ENCODE measurements at places on chromosomes 3 and 15. TPM values are rescaled to one million over a fixed set of nuclear protein-coding genes. Genes with fewer than 3 reads are reported as not detected.
A peak's percentile ranks its signal among the peaks of the same experiment; 100 is the strongest.

Gene CFAP100
- total RNA-seq, result not detected

GRCh38 chr3:48435774-48436476 is 4.0 kb downstream of the CCDC51 start:
- peaks cover 16% of the 10 kb centered on the region for H3K4me1 ChIP-seq
- peak; percentile 91 for DNase-seq
- H3K27ac ChIP-seq, result peak overlapping the region; percentile 14
- peaks cover 18% of the 10 kb centered on the region for H3K36me3 ChIP-seq

DNA sequence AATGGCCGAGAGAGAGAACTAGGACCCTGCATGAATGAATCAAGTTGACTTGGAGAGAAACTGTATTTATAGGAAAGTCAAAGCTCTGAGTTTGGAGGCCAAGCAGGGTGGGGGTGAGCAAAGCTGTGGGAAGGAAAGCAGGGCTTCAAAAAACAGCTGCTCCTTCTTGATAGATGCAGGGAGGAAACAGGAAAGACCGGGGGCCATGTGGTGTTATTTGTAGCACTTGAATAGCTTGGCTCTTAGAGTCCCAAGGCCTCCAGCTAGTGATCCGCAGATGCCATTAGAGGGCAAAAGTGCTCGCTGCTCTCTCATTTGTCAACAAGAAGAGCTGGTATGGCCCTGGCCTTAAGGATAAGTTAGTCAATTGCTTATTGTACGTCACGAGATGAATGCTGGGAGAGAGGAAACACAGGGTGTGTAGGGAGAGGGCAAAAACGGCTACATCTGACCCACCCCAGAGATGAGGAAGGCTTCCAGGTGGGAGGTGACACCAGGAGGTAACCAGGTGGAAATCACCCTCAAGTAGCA is at the start of gene ALG1L2:
Gene ALG1L2, plus strand, starts transcription at position 481 of the 531 bp plus-strand sequence. CDS start 186 bp downstream, outside the sequence.
- H3K4me3 ChIP-seq, result no peak within 1 kb of the TSS
- H3K27me3 ChIP-seq, result no peaks in the 10 kb centered on the region
- no peaks in the 10 kb centered on the region for H3K36me3 ChIP-seq
- H3K27ac ChIP-seq, result no peak within 1 kb of the TSS
- no peaks in the 10 kb centered on the region for H3K4me1 ChIP-seq
- no peak for DNase-seq

- H3K4me3 ChIP-seq, result no peak overlapping the region
- DNase-seq, result no peak
- no peaks in the 10 kb centered on the region for H3K36me3 ChIP-seq
- no peaks in the 10 kb centered on the region for H3K27me3 ChIP-seq
- no peak overlapping the region for H3K27ac ChIP-seq
These were observed 212.1 kb downstream of the ATP8B4 start for GRCh38 chr15:49906966-49907365.

DNA sequence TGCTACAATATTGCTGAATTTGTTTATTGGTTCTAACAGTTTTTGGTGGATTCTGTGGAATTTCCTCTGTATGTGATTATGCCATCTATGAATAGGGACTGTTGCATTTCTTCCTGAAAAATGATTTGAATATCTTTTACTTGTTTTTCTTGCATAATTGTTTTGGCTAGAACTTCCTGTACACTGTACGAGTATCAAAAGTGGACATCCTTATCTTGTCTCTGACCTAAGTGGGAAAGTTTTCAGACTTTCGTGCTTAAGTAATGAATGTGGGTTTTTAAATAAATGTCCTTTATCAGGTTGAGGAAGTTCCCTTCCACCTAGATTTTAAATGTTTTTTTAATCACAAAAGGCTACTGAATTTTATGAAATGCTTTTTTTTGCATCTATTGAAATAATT is 203.8 kb upstream of the ATP10A start:
- H3K27me3 ChIP-seq, result no peaks in the 10 kb centered on the region
- no peak overlapping the region for H3K4me3 ChIP-seq
- H3K36me3 ChIP-seq, result no peaks in the 10 kb centered on the region
- no peak overlapping the region for H3K27ac ChIP-seq
- no peak for DNase-seq
- H3K4me1 ChIP-seq, result no peaks in the 10 kb centered on the region

Gene RASGRF1
- total RNA-seq, result 63.2 TPM

Gene ROPN1
- total RNA-seq, result not detected

DNA sequence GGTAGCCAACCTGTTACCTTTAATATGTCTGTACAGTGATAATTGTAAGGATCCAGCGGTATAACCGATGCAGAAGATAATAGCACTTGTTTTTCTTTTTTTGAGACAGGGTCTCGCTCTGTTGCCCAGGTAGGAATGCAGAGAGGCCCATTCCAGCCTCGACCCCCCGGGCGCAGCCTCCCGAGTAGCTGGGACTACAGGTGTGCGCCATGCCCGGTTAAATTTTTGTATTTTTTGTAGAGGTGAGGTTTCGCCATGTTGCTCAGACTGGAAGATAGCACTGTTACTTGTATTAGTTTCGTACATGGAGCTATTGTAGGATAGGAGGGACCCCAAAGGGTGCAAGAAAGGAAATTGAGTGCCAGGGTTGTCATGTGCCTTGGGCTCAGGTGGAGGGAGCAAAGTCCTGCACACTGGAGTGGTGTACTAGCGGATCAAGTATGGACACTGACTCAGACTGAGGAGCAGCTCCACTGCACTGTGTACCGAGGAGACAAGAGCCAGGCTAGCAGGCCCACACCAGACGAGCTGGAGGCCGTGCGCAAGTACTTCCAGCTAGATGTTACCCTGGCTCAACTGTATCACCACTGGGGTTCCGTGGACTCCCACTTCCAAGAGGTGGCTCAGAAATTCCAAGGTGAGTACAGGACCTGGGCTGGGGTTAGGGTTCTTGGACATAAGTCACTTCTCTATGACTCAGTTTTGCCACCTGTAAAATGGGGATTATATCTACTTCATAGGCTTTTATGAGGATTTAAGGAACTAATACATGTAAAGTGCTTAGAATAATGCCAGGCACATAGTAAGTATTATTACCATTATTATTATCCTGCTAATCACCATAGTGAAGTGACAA is 1.0 kb downstream of the OGG1 start:
- H3K4me1 ChIP-seq, result peaks cover 48% of the 10 kb centered on the region
- no peak for DNase-seq
- peak overlapping the region; percentile 78 for H3K4me3 ChIP-seq
- H3K27me3 ChIP-seq, result no peaks in the 10 kb centered on the region
- no peaks in the 10 kb centered on the region for H3K36me3 ChIP-seq

Gene BCL2A1
- 28.7 TPM for total RNA-seq

Gene ALDH1A2
- 26.6 TPM for total RNA-seq

Gene SNTN
- not detected for total RNA-seq

GRCh38 chr3:153260681-153261080 is 98.7 kb downstream of the RAP2B start:
- no peaks in the 10 kb centered on the region for H3K36me3 ChIP-seq
- DNase-seq, result no peak
- no peaks in the 10 kb centered on the region for H3K27me3 ChIP-seq
- no peak overlapping the region for H3K27ac ChIP-seq
- H3K4me3 ChIP-seq, result no peak overlapping the region

- peaks cover 56% of the 10 kb centered on the region for H3K27me3 ChIP-seq
- peak overlapping the region; percentile 44 for H3K4me3 ChIP-seq
- DNase-seq, result no peak
- no peaks in the 10 kb centered on the region for H3K36me3 ChIP-seq
These were observed 812 bp upstream of the SLC12A8 start for GRCh38 chr3:125213364-125213755.

GRCh38 chr15:89898614-89899294 is 5.0 kb upstream of the AP3S2 start:
- no peak for DNase-seq
- H3K4me1 ChIP-seq, result peaks cover 15% of the 10 kb centered on the region
- no peak overlapping the region for H3K27ac ChIP-seq
- peaks cover 33% of the 10 kb centered on the region for H3K36me3 ChIP-seq

Gene SCG3
- total RNA-seq, result not detected

GRCh38 chr3:28467414-28467813 is 118.8 kb upstream of the AZI2 start:
- DNase-seq, result no peak
- no peak overlapping the region for H3K4me3 ChIP-seq
- H3K27me3 ChIP-seq, result no peaks in the 10 kb centered on the region
- H3K4me1 ChIP-seq, result no peaks in the 10 kb centered on the region
- H3K27ac ChIP-seq, result no peak overlapping the region
- H3K36me3 ChIP-seq, result no peaks in the 10 kb centered on the region

GRCh38 chr3:20324664-20325478 is 138.9 kb upstream of the SGO1 start:
- no peak overlapping the region for H3K27ac ChIP-seq
- no peaks in the 10 kb centered on the region for H3K36me3 ChIP-seq
- H3K4me1 ChIP-seq, result peaks cover 5% of the 10 kb centered on the region
- H3K27me3 ChIP-seq, result no peaks in the 10 kb centered on the region

- no peaks in the 10 kb centered on the region for H3K4me1 ChIP-seq
- DNase-seq, result no peak
- no peaks in the 10 kb centered on the region for H3K27me3 ChIP-seq
These were observed 124.2 kb downstream of the SHQ1 start for GRCh38 chr3:72724070-72724469.

GRCh38 chr3:31002730-31003129 is 108.3 kb upstream of the GADL1 start:
- H3K4me3 ChIP-seq, result no peak overlapping the region
- no peaks in the 10 kb centered on the region for H3K36me3 ChIP-seq
- no peaks in the 10 kb centered on the region for H3K4me1 ChIP-seq
- no peak for DNase-seq
- no peaks in the 10 kb centered on the region for H3K27me3 ChIP-seq
- no peak overlapping the region for H3K27ac ChIP-seq

Gene ZFAND6
- total RNA-seq, result 71.0 TPM

DNA sequence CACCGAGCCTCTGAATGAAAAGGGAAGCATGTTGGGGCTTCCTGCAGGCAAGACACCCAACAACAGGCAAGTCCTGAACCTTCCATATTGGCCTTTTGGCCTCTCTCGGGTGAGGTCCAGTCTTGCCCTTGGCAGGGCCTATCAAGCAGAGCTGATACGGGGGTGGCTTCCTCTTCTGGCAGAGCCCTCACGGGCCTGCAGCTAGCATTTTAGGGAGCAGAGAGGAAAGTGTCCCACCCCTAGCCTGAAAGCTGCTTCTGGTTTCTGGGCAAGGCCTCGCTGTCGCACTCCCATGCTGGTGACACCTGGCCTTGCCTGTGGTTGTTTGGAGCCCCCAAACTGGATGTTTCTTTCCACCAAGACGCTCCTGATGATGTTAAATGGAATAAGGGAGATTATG is 31.8 kb upstream of the CTSH start:
- H3K4me3 ChIP-seq, result no peak overlapping the region
- H3K36me3 ChIP-seq, result no peaks in the 10 kb centered on the region
- H3K27ac ChIP-seq, result peak overlapping the region; percentile 39
- no peaks in the 10 kb centered on the region for H3K27me3 ChIP-seq

GRCh38 chr3:152718810-152719209 is 116.1 kb upstream of the P2RY1 start:
- no peaks in the 10 kb centered on the region for H3K4me1 ChIP-seq
- H3K4me3 ChIP-seq, result no peak overlapping the region
- H3K27ac ChIP-seq, result no peak overlapping the region
- H3K36me3 ChIP-seq, result no peaks in the 10 kb centered on the region
- no peak for DNase-seq

DNA sequence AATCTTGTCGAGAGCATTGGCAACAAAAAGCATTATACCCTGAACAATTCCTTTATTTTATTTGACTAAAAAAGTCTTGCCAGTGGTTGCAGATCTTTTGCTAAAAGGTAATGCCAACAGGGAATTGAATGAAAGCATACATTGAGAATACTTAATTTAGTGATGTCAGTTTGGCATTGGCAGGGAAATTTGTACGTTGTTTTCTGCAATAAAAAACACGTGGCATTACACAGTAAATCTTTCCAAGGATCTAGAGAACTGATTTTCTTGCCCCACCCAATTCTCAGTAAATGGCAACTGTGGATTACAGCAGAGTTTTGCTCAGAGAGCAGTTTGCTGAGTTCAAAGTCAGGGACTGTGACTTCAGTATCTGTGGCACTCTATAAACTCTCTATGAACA is 38.3 kb upstream of the IGSF10 start:
- no peak overlapping the region for H3K27ac ChIP-seq
- no peaks in the 10 kb centered on the region for H3K4me1 ChIP-seq
- H3K36me3 ChIP-seq, result no peaks in the 10 kb centered on the region
- no peak for DNase-seq
- no peak overlapping the region for H3K4me3 ChIP-seq

Gene LMAN1L
- total RNA-seq, result not detected

GRCh38 chr15:66394915-66395314 is 8.2 kb downstream of the MAP2K1 start:
- no peaks in the 10 kb centered on the region for H3K36me3 ChIP-seq
- no peak overlapping the region for H3K27ac ChIP-seq

Gene ZSCAN2
- 5.8 TPM for total RNA-seq

DNA sequence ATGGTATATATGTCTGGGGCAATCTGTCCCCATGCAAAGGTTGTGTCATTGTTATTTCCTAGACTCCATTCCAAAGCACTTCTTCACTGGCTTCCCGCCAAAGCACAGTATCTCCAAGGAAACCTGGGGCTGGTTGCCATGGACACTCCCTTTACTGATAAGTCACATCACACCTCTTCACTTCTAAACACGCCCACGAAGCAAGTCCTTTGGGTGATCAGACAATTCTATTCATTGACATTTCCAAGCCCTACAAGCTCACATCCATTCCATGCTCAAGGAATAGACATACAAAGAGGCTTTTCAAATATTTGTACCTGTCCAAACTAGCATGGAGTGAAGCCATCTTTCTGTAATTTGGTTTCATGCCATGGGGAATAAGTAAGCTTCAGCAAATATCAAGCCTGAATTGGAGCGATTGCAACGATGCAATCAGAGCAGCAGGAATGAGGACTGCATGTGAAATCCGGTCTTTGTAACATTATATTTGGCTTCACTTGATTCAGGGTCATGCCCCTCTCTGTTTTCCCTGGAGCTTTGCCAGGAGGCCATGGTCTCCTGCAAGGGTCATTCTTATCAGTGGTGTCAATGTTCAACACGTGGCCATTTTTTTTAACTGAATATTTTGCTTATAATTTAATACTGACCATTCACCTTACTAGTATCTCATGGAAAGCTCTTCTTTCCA is 201.6 kb upstream of the TMC3 start:
- H3K27me3 ChIP-seq, result no peaks in the 10 kb centered on the region
- no peaks in the 10 kb centered on the region for H3K4me1 ChIP-seq
- H3K27ac ChIP-seq, result no peak overlapping the region
- no peak for DNase-seq
- no peaks in the 10 kb centered on the region for H3K36me3 ChIP-seq
- H3K4me3 ChIP-seq, result no peak overlapping the region

DNA sequence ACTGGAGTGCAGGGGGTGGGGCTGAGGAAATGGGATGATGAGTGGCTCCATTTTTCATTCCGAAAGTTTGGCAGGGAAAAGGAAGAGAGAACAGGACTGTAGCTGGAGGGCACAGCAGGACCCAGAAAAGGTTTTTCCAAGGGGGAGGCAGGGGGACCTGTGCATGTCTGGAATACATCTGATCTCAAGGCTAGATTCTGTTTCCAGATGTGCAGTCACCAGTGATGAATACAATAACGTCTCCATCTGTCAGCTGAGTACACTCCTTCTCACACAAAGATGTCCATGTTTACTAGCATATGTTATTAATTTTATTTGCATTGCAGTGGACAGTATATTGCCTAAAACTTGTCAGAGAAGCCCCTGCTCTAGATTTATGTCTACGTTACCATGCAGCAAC is 39.9 kb upstream of the PRTG start:
- no peak for DNase-seq
- H3K4me1 ChIP-seq, result no peaks in the 10 kb centered on the region
- H3K36me3 ChIP-seq, result no peaks in the 10 kb centered on the region

GRCh38 chr3:36596419-36596818 is 167.9 kb downstream of the DCLK3 start:
- no peak for DNase-seq
